ENCODE measurements at places on chromosomes 12 and 14.
A peak's percentile ranks its signal among the peaks of the same experiment; 100 is the strongest.

DNA sequence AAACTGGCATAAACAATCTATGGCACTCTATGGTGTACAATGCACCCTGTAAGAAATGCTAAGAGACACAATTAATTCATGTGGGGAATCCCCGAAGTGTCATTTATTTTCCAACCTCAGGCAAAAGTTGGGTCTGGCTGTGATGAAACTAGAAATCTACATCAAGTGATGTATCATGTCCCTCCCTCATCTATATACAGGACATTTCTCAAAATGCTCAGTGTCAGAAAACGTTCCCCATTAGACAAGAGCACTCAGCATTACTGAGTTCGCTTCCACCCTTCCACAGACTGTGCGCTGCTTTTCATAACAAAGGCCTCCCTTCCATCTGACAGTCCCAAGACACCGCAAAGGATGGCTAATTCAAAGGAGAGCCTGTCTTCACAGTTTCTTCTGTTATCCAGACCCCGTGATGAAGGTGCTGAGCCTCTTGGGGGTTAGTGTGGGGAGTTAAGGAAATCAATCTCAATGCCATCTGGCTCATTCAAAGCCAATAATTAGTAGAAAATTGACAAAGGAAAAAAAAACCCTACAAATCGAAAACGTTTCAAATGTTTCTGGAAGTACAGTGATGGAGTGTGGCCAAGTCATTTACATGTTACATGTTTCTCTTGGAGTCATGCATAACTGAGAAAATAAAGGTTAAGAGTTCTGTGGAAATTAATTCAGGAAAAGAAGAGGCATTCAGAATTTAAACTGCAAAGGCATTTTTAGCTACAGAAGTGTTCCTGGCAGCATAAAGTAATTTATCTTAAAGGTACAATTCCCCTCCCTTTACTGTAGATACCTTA, 7.5 kb downstream of the CCDC88C start:
- no peak for DNase-seq

DNA sequence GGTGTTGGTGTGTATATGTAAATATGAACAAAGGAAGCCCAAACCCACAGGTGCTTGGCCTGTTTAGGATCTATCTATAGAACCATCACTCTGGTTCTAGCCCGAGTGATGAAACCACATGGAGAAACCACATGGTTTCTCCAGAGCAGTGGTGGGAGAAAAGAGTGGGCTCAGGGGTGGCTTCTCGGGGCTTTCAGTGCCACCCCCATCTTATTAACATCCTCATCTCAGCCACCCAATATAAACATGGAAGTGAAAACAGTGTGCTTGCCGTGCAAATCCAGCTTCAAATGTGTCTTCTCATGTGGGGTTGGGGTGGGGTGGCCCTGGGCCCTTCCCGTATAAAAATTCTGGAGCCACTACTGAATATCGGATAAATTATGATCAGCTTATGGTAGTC, 109.0 kb downstream of the STAB2 start:
- DNase-seq: no peak

DNA sequence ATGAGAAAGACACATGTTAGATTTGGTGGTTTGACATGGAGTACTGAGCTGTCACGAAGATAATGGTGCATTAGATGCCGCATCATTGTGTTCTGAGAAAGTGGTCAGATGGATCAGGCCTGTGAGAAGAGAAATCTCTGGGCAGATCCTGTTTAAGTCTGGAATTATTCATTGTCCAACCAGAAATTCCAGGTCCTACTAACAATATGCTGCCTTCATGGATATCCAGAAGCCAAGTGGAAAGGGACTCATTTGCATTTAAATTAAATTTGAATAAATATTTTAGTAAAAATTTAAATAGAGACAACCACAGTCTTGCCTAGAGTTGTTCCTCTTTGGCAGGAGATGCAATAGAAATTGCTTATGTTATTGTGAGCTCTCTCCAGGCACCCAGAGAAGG, 330.5 kb upstream of the TMEM132C start:
- no peak for DNase-seq

DNA sequence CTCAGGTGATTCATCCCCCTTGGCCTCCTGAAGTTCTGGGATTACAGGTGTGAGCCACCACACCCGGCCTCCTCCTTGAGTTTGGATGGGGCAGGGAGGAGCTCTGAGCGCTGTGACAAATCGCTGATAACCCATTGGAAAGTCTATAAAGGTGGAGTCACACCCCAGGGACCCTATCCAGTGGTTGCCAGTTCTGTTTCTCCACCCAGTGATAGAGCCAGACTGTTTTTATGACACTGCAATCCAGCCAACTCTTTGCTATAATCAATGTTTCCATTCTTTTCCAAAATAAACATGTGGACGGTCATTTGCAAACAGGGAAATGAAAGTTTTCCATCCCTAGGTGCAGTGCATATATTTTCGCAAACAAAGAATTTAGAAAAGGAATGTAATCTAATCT, 142.0 kb upstream of the PELI2 start:
- no peak for DNase-seq

- no peak for DNase-seq
These were observed 18.7 kb downstream of the RFX4 start for GRCh38 chr12:106601496-106601895.

DNA sequence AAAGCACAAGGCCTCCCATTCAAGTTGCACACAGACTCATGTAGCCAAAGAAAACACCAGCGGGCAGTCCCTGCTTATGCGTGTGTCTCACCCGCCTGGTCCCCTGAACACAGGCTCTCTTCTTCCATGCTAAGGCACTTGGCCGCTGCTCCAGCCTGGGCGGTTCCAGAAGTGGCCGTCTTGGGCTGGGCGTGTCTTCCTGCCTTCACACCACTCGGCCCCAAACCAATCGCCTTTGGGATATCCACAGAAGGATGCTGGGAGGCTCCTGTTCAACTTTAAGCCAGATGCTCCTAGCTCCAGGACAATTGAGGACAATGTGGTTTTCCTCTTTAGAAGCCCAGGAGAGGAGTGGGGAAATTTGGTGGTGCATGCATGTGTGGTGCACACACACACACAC, 2.2 kb downstream of the SCARB1 start:
- DNase-seq: no peak

DNA sequence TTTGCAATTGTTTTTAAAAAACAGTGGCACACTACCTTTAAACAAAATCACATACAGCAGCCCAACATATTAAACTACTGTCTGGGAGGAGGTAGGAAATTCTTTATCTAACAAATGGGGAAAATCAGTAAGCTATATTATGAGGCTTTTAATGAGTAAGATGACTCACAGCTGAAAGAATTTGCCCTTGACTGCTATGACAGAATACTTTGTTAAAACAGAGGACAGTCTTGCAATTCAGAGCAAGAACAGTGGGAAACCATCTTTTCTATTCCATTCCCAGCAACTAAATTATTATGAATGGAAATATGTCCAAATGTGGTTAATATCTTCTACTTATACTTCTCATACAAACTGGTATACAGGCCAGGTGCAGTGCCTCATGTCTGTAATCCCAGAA, 49.2 kb upstream of the SGPP1 start:
- DNase-seq: no peak

DNA sequence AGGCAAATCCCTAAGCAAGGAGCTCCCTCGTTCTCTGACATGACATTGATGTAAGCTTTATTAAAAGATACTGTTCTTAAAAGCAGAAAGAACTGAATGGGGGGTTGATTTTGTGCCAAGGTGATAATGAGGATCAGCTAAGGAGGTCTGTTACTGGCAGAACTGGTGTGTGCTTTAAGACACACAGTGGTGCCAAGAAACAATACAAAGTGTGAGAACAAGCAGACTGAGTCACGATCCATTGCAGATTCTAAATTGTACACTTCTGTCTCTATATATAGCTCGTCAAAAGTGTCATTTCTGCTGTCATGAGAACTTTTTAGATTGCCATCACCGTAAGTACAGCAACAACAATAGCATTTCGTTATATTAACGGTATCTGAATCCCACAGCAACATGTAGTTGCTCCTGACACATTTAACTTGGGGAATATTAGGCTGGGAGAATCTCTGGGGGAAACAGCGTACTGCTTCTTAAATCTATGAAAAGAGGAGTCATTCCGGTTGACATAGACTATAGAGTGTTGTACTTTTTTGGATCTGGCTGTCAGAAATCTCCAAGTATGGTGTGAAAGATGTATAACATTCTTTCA, 151.3 kb upstream of the PRKD1 start:
- DNase-seq: no peak

- DNase-seq: no peak
These were observed 696.6 kb downstream of the DIO2 start for GRCh38 chr14:79514700-79515099.

- peak; percentile 82 for DNase-seq
These were observed 518.7 kb downstream of the TMEM121 start for GRCh38 chr14:106044949-106045596.

GRCh38 chr12:39103552-39104165, 198.3 kb upstream of the CPNE8 start:
- DNase-seq: peak; percentile 4

- no peak for DNase-seq
These were observed 84.8 kb downstream of the STON2 start for GRCh38 chr14:81315341-81315740.

GRCh38 chr12:93540466-93540865, 32.0 kb upstream of the SOCS2 start:
- no peak for DNase-seq

GRCh38 chr12:105740970-105741725, 397.6 kb downstream of the NUAK1 start:
- peak; percentile 66 for DNase-seq

DNA sequence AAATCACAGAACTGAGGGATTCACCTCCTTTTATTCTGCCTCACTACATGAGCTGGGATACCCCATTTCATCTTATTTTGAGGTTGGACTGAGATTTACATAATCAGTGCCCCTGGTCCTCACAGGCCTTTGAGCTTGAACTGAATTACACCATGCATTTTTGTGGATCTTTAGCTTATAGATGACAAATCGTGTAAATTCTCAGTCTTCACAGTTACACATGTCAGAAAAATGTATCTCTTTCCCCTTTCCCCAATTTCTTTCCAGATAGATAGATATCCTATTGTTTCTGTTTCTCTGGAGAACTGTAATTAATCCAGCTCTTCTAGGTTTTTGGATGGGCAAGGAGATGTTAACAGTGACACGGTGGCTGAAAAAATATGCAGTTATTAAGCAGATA, 1778.9 kb upstream of the SEL1L start:
- no peak for DNase-seq

DNA sequence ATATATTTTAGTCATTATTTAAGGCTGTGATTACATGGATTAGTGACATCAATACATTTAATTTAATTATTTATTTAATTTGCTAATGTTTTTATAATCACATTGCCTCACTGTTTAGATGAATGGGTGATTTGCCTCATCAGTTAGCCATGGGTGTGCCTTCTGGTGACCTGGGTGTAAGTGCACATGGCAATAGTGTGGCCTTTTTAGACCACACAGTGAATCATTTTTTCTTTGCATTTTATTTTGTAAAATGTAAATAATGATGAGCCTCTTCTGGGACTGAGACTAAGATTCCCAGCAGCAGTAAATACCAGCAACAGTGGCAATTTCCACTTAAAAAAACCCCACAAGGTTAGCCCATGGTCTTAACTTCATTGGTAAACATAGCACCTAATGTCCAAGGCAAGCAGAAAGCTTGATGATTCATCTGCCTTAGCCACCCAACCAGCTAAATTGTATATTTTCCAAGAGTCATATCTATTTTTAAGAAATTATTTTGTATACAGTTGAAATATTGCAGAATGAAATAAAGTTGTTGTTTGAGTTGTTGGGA, 235.9 kb upstream of the NOVA1 start:
- DNase-seq: no peak

GRCh38 chr14:86574778-86575129, 1044.8 kb downstream of the FLRT2 start:
- DNase-seq: no peak

- no peak for DNase-seq
These were observed 98.6 kb downstream of the IRF2BPL start for GRCh38 chr14:76929927-76930326.

- DNase-seq: no peak
These were observed 523.0 kb upstream of the FOXG1 start for GRCh38 chr14:28243600-28243999.

GRCh38 chr12:76766161-76766560, 2.2 kb downstream of the ZDHHC17 start:
- DNase-seq: no peak

GRCh38 chr14:61640158-61641136, 54.9 kb upstream of the HIF1A start:
- no peak for DNase-seq

GRCh38 chr12:65930114-65930828, 106.0 kb downstream of the HMGA2 start:
- DNase-seq: no peak

DNA sequence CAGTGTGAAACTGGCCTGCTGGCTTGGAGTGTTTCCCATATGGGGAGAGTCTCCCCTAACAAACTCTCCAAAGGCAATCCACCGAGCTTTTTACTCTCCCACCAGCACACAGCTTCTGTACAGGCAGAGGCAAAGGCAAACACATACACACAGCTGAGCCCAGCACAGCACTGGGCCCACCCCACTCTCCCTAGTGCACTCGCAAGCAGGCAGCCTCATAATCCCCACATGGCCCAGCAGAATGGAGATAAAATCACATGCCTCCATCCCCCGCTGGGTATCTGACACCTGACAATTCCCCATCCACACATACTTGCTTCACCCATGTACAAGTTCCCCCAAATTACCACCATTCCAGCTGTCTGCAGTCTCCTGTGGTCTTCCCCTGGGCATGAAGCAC, 3.4 kb downstream of the HOXC12 start:
- DNase-seq: no peak

DNA sequence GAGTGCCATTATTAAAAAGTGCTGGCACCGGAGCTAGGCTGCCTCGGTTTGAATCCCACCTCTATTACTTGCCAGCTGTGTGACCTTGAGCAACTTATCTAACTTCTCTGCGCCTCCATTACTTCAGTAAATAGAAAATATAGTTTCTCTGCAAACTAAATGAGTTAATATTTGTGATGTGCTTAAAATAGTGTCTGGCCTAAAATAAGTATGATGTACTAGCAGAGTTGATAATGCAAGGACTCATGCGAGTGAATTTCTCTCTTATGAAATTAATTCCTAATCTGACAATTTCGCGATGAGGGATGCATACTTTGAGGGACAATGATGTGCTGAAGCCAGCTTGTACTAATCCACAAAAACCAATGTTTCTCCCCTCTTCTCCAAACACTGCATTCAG, 180.8 kb upstream of the NTF3 start:
- DNase-seq: no peak

- no peak for DNase-seq
These were observed 35.0 kb upstream of the DTX1 start for GRCh38 chr12:113021500-113021899.

GRCh38 chr12:132284071-132284826, 45.1 kb downstream of the GALNT9 start:
- DNase-seq: peak; percentile 13

DNA sequence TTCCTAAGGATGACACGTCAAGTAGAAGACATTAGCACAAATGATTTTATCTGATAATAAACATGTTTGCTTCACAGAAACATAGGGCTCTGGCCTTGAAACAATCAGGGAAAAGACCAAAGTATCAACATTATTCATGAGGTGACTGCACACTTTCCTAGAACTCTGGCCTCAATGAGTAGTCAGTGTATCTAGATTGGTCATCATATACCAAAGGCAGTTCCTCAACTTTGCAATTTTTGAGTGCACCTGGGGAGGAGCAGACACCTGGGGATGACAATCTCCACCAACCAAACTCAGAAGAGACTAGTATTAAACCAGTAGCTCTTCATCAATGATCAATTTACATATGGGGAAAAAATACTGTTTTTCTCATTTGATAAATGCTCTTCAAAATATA, 4.5 kb downstream of the EDDM3A start:
- DNase-seq: no peak

All from NCI-H1694 treated with DMSO at 0.1 percent for 48 hours (cell line).